ENCODE measurements at places on chromosomes 1 and 21.

GRCh38 chr21:31383770-31384169, 39.7 kb upstream of the TIAM1 start:
- DNase-seq = no peak

DNA sequence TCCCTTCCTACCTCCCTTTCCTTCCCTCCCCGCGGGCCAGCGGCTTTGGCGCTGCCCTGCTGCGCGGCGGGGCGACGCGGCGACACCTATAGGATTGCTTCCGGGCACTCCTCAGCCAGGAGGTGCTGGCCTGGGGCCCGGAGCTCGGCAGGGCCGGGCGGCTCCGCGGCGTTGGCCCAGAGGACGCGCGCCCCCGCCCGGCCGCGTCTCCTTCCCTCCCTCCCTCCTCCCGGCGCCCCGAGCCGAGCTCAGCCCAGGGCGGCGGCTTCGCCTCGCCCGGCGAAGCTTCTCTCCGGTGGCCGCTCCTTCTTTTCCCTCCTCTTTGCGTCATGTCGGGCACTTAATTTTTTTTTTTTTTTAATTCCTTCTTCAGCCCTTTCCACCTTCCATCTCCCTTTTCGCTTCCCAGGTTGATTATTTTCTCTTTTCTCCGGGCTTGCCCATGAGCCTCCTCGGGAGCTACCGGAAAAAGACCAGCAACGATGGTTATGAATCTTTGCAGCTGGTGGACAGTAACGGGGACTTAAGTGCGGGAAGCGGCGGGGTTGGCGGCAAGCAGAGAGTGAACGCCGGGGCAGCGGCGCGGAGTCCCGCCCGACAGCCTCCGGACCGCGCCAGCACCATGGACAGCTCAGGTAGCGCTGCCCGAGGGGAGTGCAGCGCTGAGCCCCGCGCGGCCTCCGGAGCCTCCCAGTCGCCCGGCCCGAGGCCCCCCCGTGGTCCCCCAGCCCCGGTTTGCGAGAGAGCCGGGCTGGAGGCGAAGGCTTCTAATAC, at the start of gene DNAJC6:
TSS of gene DNAJC6 (plus strand) at position 240 of the 774 bp plus-strand sequence. CDS start at position 443, 203 bp downstream.
- DNase-seq = no peak

DNA sequence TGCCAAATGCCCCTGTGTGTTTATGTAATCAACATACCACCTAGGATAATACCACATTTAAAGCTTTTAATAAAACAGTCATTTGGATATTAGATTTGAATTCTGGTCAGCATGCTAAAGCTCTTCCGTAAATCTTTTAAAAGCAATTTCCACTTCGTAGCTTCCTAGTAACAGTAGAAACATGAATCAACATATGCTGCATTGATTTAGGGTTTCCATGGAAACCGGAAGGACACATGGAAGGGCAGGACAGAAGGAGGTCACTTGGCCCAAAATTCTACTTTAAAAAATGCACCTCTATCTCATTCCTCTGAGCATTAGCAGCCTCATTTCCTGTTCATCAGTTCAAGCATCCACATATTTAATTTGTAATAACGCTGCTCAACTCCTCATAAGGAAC, 8.1 kb downstream of the RGS8 start:
- no peak for DNase-seq

GRCh38 chr1:66166753-66167152, 367.2 kb upstream of the SGIP1 start:
- no peak for DNase-seq

DNA sequence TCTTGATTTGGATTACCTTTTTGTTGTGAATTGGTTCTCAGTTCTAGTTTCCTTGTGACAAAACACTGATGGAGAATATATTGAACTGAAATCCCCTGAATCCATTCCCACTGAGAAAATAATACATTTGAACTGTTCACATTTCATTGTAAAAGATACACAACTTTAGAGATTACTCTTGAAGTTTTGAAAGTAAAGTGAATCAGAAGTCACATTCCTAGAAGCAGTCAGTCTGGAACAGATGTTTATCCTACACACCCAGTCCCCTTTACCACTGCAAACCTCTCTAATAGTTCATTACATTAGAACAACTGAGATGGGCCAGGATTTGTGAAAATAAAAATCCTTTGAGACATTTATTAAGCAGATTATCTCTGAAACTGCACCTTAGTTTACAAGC, 3.4 kb downstream of the RERE start:
- no peak for DNase-seq

- no peak for DNase-seq
These were observed 6.7 kb upstream of the TNFRSF8 start for GRCh38 chr1:12056331-12056841.

GRCh38 chr1:11198257-11198656, 9.1 kb downstream of the ANGPTL7 start:
- DNase-seq = no peak

GRCh38 chr1:88890131-88890530, 1.2 kb downstream of the GTF2B start:
- DNase-seq = no peak

- DNase-seq = no peak
These were observed 26.5 kb upstream of the PEF1 start for GRCh38 chr1:31671147-31671546.

DNA sequence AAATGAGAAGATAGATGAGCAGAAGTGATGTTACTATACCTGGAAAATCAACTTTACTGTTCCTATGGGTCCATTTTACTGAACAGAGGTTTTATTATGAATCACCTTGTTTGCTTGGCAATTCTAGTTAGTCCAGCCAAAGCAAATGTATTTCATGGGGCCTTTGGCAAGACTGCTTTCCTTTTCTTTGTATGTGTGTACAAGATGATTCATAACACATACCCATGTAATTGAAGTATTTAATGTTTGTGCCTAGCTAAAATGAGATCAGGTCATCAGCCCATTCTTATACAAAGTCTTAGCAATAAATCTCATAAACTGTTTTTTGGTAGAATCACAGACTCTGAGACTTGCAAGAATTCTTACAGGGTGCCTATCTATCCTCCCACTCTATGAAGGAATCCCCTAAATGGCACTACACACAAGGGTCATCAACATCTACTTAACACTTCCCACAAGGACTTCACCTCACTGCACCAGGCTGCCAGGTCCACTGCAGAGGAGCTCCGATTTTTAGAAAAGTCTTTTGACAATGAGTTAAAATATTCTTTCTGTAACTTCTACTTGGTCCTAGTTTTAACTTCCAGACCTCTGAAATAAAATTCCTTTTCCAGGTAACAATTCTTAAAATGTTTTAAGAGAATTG, 58.5 kb downstream of the LPAR3 start:
- DNase-seq = no peak

DNA sequence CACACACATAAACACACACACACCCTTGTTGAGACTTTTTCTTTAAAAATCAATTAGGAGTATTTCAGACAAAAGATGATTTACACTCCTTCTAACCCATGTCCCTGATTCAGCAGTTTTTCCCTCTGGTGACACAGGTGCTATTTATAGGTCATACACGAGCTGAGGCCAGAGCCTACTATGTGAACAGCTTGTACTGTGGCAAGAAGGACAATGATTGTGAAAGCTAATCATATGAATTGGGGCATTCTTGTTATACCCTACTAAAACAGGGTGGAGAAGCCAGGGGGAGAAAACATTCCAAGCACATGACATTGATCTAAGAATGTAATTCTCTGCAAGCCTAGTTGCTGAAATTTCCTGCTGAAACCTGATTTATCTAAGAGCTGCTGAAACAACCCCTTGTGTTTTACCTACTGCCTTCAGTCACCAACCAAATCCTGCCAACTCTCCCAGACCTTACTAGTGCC, 60.3 kb downstream of the XCL1 start:
- DNase-seq = no peak

DNA sequence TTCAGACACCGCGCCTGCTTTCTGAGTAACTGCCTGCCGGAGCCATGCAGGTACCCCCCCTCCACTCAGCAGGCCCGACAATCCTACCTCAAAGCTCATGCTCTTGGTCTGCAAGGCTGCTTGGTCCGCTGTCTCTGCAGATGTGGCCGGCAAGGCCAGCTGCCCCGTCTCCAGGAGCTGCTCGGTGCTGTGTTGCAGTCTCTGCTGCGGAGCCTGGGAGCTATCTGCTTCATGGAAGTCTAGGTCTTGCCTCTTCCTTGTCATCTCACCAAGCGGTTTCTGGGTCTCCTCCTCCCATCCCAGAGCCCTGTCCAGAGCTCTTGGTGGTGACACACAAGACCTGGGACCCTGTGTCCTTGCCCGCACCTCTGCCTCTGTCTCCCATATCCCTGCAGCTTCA, 24.0 kb upstream of the GNPAT start:
- no peak for DNase-seq

DNA sequence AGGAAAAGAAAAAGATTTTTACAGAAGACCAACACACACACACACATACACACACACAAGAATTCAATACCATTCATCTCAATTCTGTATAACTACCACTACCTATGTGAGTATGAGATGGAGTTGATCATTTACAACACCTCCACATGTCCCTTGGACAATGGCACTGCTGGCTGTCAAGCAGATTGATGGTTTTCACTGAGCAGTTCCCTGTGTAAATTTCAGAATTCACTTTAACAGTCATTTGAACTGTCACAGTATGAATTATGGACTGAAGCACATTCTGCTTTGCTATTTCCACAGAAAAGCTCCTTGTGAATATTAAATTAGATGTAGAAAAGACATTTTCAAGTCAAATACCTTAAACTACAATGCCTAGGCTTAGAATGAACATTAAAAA, 14.3 kb downstream of the KCNT2 start:
- no peak for DNase-seq

DNA sequence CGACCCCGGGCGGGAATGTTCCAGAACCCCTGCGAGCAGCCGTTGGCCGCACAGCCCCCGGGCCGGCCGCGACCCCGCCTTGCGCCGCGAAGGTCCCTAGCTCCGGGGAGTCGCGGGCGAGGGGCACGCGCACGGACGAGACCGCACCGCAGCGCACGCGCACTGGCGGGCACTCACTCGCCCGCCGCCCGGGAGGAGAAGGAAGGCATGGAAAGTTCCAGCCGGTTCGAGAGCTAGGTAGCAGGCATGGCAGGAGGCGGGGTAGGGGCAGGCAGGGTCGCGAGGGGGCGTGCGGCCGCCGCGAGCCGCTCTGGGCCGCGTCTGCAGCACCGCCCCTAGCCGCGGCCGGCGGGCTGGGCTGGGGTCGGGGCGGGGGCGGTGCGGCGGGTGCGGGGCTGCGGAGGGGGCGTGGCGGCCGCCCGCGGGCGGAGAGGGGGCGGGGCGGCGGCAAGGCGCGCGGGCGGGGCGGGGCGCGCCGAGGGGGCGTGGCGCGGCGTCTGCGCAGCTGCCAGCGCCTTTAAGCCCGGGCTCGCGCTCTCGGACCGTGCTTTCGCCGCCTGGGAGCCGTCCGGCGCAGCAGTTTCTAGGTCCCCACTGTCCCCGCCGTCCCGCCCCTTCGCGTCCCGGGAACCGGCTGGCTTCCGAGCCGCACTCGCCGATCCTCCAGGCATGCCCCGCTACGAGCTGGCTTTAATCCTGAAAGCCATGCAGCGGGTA, at the start of the genes MRPS6 and SLC5A3:
TSS of gene MRPS6 (plus strand) at position 547 of the 717 bp plus-strand sequence. CDS start at position 670, 123 bp downstream.
TSS of gene SLC5A3 (plus strand) at position 547 of the 717 bp plus-strand sequence. CDS start 21,621 bp downstream, outside the sequence.
- DNase-seq = no peak

DNA sequence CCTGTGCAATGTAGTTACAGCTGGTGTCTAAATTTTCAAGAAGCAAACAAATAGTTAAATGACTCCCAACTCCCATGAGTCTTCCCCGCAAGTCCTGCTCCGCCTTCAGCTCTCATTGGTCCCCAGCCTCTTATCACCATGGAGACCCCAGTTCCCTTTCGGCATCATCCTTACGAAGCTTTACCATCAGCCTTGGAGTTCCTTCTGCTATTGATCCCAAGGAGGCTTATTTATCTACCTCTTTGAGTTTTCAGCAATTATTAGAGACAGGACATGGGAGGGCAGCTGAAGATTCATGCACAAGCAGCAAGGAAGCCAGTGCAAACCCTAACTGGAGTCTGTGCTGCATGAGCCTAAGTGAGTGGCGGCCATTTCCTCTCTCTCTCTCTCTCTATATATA, 12.3 kb downstream of the KCNA2 start:
- DNase-seq = no peak

GRCh38 chr21:26846036-26846931, 1.1 kb upstream of the ADAMTS1 start:
- DNase-seq = no peak

DNA sequence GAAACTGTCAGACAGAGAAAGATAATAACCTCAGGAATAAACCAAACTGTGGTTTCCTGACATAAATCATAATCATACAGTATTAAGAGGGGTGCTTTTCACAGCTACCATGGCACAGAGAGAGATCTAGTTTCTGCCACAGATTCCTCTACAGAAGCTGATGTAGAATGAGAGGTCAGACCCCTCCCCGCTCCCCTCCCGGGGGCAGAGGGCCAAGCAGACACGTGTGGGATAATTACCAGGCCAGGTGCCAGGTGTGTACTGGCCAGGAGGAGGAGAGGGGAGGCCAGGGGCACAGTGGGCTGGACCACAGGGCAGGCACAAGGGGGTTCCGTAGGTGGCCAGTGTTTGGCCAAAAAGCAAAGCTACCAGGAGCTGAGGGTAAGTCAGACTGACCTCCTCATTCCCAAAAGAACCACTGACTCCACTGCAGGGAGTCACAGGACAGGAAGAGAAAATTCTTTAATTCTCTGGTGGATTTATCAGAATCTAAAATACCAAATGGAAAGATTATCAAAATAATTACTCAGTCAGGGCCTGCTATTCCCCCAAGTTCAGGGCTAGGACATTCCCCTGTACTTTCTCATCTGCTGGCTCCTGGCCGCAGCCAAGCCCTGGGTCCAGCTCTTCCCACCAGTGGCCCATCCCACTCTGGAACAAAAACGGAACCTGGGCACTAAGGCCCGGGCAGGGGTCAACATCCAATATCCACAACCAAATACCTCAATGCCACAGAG, 30.0 kb downstream of the C2CD2 start:
- DNase-seq = no peak

GRCh38 chr1:22534951-22535350, 28.3 kb upstream of the EPHA8 start:
- DNase-seq = no peak

GRCh38 chr1:2258996-2259395, 30.9 kb downstream of the SKI start:
- no peak for DNase-seq

DNA sequence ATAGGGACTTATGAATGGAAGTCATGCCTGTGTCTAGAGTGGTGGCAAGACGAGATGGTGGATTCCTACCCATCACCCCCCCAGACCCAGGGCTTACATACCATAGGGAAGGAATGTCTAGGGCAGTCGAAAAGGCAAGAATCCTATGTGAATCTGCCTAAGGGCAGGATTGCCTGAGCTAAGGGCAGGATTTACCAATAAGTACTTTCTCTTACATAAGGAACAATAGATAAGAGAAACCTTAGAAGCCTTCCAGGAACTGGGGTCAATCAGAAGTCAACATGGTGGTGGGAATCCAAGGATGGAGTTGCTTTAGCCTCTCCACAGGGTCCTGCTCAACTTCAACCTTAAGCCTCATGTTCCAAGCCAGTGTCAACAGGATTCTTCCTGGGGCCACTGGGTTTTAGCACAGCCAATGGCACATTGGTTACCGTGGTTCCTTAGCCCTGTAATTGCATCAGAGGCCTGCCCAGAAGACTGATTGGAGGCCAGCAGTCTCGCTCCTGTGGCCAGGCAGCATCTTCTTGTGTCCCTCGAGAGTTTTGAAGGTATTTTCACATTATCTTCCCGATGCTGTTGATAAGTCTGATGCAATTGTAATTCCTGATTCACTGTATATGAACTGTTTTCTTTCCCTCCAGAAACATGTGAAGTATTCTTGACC, 20.7 kb downstream of the BACE2 start:
- no peak for DNase-seq

- no peak for DNase-seq
These were observed 4.3 kb upstream of the CCN1 start for GRCh38 chr1:85576266-85576641.

Measured in SIG-M5 (cell line).